Activated naive CD8-positive, alpha-beta T cell treated with anti-CD3 and anti-CD28 coated beads, Interleukin-2, amount 50 U/mL, for 16 hours (primary cell): ENCODE measurements at places on chromosomes 1 and 21.
A peak's percentile ranks its signal among the peaks of the same experiment; 100 is the strongest.

GRCh38 chr1:25217598-25218232 lies 14.6 kb downstream of the SYF2 start:
- no peak for DNase-seq

DNA sequence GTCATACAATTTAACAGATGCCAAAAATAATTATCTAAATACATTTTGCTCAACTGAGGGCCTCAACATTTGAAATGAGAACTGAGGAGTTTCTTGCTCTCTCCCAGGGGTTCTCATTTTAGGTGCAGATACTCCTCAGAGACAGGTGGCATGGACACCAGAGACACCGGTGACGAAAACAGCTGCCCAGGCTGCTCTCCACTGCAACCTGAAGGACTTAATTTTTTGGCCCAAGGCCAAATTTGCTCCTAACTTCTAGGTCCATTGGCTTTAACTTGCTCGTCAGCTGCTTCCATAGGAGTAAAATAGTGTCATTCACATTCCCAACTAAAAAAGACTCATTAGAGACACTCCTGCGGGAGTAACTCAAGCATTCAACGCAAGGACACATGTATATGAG lies 87.0 kb downstream of the NRIP1 start:
- no peak for DNase-seq

DNA sequence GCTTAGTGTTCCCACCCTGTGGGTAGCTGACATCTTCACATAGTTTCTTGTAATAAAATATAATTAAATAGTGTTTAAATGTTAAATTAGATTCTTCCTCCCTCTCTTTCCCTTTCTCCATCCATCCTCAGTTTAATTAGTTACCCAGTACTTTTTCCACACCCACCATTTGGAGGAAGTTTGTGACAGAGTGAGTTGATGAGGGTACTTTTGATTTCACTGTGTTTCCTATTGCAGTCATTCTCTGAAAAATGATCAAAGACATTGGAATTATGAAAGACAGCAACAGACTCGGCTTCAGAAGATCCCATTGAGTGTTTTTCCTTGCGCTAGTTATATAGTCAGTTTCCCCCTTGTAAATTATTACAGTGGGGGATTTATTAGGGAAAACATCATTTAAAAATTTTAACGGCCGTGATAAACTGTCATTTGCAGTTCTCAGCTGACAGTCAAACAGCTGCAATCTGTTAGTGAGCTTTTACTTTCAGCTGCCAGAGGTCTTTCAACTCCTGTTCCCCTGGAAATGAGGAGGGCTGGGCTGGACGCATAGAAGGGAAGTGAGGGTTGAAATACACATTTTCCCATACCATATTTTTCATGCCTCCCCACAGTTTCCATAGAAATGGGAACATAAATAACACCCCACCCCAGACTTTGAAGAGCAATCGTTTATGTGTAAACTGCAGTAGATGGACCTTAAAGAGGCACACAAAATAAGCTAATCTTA lies 61.3 kb upstream of the CACYBP start:
- DNase-seq, result no peak

DNA sequence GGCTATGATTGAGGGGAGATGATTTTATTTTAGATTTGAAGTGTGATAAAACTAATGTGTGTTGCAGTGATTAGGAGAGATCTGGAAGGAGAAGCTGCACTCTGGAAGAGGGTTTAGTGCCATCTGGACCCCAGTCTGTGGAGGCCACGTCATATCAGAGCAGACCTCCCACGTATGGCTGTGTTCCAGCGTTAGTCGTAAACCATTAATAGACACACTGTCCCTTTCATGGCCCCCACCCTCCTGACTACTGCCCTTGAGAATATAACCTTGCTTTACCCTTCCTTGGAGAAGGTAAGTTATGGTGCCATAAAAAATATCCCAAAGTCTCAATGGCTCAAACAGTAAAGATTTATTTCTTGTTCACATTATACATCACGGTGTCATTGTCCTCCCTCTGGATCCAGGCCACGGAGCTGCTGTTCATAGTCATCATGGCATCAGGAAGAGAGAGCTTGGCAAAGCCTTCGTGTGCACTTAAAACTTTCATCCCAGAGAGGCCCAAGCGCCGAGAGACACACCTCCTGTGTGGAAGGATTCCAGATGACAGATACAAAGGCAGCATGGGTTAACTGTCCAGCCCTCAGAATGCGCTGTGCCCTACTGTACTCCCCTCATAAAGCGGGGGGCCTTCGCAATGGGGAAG lies 33.2 kb downstream of the RHOU start:
- no peak for DNase-seq

DNA sequence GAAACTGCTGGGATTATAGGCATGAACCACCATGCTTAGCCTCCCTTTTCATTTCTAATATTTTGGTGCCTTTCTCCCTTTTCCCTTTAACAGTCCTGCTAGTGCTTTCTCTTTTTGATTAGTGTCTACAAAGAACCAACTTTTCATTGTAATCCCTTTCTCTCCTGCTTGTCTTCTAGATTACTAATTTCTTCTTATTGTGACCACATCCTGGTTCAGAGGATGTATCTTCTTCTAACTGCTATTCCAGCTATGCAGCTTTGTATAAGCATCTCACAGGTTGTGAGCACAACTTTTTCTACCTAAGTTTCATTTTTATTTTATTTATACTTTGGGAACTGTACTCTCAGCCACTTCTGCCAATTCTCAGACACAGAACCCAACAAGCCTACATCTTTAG lies 14.7 kb downstream of the ZNF648 start:
- no peak for DNase-seq

DNA sequence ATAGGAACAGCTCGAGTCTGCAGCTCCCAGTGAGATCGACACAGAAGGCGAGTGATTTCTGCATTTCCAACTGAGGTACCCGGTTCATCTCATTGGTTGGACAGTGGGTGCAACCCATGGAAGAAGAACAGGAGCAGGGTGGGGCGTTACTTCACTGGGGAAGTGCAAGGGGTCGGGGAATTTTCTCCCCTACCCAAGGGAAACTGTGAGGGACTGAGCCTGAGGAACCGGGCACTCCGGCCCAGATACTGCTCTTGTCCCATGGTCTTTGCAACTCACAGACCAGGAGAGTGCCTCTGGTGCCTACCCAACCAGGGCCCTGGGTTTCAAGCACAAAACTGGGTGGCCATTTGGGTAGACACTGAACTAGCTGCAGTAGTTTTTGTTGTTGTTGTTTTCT lies 307.1 kb downstream of the AMY1C start:
- no peak for DNase-seq

- DNase-seq, result no peak
These were observed 550 bp upstream of the PCAT6 start for GRCh38 chr1:202810193-202810614.

DNA sequence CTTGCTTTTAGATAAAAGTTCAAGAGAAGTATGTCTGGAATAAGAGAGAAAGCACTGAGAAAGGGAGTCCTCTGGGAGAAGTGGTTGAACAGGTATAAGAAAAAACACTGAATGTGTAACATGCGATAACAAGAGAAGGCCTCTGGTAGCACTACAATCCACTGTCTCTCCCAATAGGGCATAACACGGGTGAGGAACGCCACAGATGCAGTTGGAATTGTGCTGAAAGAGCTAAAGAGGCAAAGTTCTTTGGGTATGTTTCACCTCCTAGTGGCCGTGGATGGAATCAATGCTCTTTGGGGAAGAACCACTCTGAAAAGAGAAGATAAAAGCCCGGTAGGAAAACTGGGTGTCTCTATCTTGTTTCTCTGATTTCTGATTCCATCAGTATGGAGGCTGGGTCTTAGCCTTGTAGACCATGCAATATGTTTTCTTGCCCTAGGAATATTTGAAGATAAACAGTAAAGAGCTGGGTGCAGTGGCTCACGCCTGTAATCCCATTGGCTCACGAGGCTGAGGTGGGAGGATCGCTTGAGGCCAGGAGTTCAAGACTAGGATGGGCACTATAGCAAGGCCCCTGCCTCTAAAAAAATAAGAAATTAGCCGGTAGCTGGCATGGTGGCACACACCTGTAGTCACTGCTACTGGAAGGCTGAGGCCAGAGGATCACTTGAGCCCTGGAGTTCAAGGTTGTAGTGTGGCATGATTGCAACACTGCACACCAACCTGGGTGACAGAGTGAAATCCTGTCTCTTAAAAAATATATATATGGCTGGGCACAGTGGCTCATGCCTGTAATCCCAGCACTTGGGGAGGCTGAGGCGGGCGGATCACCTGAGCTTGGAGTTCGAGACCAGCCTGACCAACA lies 40.4 kb downstream of the DAP3 start:
- DNase-seq, result no peak

- DNase-seq, result peak; percentile 70
These were observed 5.2 kb downstream of the TNFRSF18 start for GRCh38 chr1:1200876-1201810.

GRCh38 chr1:59738591-59739015 lies 76.1 kb upstream of the HOOK1 start:
- DNase-seq, result no peak
